ENCODE measurements at places on chromosomes 7 and 10. TPM values are rescaled to one million over a fixed set of nuclear protein-coding genes. Genes with fewer than 3 reads are reported as not detected.

The OAT gene
- 166 TPM for total RNA-seq

GRCh38 chr10:49243610-49244283 lies 55.2 kb upstream of the C10orf71 start:
- DNase-seq, result no peak

DNA sequence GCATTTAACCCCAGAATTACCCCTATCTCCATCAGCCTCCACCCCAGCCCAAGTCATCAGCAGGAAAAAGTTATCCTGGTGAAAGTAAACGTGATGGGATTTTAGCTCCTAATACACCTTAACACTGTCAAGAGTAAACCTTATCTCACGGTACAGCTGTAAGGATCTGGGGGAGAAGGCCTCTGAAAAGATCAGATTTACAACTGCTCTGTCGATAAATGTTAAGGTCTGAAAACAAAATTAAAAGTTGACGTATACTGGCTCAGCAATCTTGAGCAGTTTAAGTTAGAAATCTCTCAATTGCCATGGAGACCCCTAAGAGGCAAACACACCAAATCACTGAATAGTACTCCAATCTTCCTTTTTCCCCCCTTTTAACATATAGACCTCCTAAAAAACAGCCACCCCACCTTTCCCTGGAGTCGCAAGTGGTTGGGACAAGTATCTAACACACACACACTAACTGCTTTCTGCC lies 6.1 kb downstream of the SKAP2 start:
- no peak for DNase-seq

- no peak for DNase-seq
Observed at GRCh38 chr10:106493751-106494150, 670.8 kb downstream of the SORCS1 start.

- no peak for DNase-seq
Observed at GRCh38 chr7:81233208-81233940, 314.5 kb upstream of the SEMA3C start.

DNA sequence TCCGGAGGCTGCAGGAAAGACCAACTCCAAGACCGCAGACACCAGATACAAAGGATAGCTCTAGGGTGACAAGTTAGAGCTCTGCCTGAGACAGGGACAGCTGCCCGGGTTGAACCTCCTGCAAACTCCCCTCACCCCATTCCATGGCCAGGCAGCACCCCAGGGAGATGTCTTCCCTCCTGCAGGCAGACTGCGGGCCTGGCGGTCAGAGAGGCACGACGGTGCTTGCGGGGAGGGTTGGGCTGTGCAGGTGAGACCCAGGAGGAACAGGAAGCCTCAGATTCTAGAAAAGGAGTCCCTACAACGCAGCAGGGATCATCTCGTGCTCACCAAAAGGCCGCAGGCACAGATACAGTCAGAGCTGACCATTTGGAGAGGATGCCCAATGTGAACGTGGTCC lies 34.6 kb downstream of the CARD11 start:
- no peak for DNase-seq

GRCh38 chr10:87818505-87819288 lies 671 bp upstream of the ATAD1 start:
- peak; percentile 8 for DNase-seq

GRCh38 chr10:76270464-76270863 lies 839.0 kb downstream of the LRMDA start:
- DNase-seq, result no peak

- DNase-seq, result no peak
Observed at GRCh38 chr10:34565934-34566333, 249.2 kb downstream of the PARD3 start.

DNA sequence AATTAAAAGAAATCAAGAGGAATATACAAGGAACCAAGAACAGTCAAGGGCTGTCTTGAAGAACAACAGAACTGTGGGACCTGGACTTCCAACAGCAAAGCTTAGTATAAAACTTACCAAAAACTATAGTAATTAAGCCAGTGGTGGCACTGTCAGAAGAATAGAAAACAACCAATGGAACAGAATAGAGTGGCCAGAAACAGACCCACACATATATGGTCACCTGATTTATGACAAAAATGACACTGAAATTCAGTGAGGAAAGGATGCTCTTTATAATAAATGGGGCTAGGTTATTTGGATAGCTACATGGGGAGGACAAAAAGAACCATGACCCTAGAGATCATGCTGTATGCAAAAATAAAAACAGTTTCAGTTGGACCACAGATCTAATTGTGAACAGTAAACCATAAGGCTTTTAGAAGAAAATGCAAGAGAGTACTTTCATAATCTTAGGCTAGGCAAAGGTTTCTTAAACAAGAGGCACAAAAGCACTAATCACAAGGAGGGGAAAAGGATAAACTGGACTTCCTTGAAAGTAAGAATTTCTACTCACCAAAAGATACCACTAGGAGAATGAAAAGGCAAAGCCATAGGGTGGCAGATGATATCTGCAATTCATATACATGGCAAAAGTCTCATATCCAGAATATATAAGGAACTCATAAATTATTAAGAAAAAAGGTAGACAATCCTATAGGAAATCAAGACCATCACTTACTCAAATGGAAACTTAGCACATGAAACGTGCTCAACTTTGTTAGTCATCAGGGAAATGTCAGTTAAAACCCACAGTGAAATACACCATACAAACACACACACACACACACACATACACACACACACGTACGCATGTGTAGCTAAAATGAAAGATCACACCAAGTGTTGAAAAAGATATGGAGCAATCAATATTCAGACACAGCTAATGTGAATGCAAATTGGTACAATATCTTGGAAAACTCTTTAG lies 20.8 kb downstream of the HYCC1 start:
- no peak for DNase-seq
